IMR-90 (cell line): ENCODE measurements at places on chromosomes 2 and 18. TPM values are rescaled to one million over a fixed set of nuclear protein-coding genes. Genes with fewer than 3 reads are reported as not detected.

GRCh38 chr2:24359129-24360049 is 947 bp downstream of the ITSN2 start:
- DNase-seq, result no peak

DNA sequence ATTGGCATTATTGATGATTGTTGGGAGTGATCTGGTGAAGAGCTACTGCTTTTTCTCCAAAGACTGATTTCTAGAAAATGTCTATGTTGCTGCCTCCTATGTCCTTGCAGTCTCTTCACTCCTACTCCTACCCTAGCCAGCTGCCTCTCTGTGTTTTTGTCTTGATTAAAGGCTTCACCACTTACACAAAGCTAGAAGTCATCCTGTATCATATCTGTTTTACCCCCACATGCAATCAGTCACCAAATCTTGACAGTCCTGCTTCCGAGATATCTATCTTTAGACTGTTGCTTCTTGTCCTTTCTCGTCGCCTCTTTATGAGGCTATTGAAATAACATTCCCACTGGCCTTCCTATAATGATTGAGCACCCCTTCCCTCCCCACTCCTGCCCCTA is 84.5 kb upstream of the ITGA4 start:
- DNase-seq, result no peak

DNA sequence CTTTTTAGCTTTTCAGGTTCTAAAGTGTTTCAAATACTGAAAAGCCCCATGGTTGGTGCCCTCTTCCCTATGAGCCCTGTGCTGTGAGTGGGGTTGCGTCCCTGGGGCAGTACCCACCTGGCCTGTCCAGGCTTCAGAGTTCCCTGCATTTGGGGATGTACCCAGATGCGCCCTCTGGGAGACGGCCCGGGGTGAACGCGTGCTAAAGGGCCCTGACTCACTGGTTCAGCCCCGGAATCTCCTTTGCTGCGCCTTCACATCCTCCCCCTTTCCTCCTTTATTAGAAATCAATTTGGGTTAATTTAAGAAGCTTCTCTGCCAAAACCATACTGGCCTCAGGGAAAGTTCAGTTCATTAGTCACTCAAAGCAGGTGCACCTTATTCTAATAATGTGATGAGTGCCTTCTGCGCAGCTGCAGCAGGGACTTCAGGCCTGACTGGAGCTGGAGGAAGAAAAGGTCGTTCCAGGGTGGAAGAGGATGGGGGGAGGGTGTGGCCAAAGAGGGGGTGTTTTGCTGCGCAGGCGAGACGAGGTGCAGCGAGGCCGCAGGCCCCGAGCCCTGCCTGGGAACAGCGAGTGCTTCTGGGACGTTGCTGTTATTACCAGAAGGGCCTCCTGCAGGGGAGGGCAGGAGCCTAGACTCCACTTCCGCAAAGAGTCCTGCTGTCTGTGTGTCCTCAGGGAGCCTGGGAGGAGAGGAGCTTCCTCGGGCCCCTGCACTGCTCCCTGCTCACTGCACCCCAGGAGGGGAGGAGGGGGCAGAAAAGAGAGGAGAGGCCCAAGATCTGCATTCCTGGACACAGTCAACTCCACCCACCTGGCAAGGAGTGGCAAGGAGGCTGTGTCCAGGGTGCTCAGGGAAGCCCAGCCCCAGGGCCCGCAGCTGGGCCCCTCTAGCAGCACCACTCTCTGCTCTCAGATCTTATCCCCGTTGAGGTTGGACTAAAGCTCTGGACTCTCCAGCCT is 223.2 kb upstream of the PXDN start:
- no peak for DNase-seq

- no peak for DNase-seq
These were observed 263.2 kb downstream of the SS18 start for GRCh38 chr18:25827228-25827627.

DNA sequence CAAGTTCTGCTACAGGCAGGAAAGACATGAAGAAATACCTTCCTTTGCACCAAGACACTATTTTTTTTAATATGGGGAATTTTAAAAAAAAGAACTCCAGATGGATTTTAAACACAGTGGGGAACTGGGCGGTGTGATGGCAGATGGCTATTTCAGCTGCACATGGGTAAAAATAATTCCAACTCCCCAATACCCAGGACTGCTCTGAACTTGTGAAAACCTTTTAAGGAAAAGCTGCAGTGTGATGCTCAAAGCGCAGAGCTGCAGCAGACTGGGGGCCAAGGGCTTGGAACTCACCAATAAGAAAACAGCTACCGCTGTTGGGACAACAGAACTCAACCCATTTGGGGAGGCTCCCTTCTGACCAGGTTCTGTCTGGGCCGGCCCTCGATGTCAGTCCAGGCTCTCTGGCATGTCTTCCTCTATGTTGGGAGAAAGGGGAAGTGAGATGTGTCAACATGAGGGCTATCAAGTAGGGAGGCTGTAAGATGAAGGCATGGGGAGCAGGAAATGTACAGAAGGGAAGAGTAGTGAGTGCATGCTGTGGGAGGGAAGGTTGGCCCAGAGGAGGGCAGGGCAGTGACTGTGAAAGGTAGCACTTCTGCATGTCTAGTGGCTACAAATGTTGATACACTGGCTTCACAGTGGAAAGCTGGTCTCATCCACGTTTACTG is 64.0 kb upstream of the SLC14A2 start:
- no peak for DNase-seq

- no peak for DNase-seq
These were observed 154.4 kb upstream of the CREB1 start for GRCh38 chr2:207375207-207375875.

UGT1A8 gene
- polyA plus RNA-seq, result not detected in 2 replicates

COL5A2 gene
- polyA plus RNA-seq, result 155 and 181 TPM in 2 replicates

SCYGR4 gene
- not detected in 2 replicates for polyA plus RNA-seq

GPR45 gene
- polyA plus RNA-seq, result not detected in 2 replicates

HNMT gene
- 6.3 and 6.4 TPM in 2 replicates for polyA plus RNA-seq

AQP12A gene
- not detected in 2 replicates for polyA plus RNA-seq

MAP3K19 gene
- polyA plus RNA-seq, result not detected in 2 replicates
